Cardiac muscle cell (in vitro differentiated cells and primary cell): ENCODE measurements at places on chromosomes 4 and X.
A peak's percentile ranks its signal among the peaks of the same experiment; 100 is the strongest.

- DNase-seq, result no peak
These were observed 282.6 kb upstream of the PPARGC1A start for GRCh38 chr4:24172406-24172805.

DNA sequence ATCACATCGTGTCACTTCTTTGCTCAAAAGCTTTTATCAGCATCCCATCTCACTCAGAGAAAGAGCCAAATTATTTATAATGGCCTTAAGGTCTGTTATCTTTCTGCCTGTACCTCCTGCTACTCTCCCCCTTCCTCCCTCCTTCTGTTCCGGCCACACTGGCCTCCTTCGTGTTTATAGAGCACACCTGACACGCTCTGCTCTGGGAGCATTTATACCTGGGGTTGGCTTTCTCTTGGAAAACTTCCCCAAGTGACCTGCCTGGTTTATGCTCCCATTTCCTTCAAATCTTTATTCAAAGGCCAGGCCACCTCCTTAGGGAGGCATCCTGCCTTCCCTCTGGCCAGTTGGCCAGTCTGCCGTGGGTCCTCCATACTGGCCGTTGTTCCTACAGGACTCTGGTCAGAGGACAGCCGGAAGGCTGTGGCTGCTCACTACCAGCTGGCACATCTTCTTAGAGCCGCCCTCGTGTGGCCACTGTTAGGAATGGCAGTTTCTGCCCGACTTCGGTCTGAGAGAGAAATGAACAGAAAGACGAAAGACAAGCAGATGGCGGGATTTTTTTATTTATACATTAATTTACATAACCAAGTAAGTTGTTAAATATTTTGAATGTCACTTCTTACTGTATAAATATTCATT, 80.2 kb upstream of the CBLL2 start:
- DNase-seq, result peak; percentile 79

DNA sequence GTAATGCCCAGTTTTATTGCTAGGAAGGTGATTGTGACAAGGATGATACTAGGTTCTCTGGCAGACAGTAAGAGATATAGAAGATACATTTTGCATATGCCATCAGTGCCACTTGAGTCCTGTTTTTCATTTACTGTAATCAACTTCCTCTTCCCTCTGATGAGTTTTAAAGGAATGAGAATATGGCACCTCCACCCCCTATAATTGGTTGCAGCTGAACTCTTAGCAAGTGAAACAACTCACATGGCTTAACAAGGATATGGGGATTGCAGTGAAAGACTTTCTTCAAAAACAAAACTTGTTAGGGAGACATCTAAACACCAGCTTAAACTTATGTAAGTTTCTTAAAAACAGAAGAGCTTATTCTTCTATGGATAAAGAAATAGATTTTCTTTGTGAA, 90.0 kb downstream of the AREG start:
- DNase-seq, result no peak

DNA sequence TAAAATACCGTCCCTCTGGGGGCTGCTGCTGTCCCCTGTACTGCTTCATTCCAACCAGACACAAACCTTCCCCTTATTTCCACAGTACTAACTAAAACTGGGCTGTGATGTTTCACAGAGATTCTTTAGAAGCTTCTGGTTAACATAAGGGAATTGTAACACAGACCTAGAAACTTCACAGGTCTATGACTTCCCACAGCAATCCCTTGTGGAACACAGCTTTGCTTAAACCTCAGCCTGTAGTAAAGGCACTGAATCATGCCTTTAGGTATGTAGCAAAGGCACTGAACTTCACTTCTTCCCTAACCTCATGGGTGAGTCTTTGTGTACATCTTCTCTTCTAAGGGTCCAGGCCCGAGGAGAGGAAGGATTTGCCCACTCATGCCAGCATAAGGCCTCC, 49.4 kb downstream of the SPINK2 start:
- no peak for DNase-seq

- DNase-seq, result no peak
These were observed 27.0 kb downstream of the BLOC1S4 start for GRCh38 chr4:6742989-6743388.

DNA sequence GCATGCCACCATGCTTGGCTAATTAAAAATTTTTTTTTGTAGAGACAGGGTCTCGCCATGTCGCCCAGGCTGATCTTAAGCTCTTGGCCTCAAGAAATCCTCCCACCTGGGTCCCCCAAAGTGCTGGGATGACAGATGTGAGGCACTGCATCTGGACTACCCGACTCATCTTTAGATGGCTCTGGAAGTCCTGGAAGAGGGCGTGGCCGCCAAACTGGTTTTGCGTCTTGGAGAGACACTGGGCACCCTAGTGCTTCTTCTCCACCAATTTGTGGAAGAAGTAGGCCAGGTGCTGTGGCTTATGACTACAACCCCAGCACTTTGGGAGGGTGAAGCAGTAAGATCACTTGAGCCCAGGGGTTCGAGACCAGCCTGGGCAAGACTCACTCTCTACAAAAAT, 47.6 kb downstream of the HOPX start:
- DNase-seq, result no peak

GRCh38 chr4:186942758-186943377, 219.2 kb upstream of the FAT1 start:
- peak; percentile 70 for DNase-seq

GRCh38 chr4:83071116-83071515, 36.1 kb downstream of the COPS4 start:
- DNase-seq, result no peak

DNA sequence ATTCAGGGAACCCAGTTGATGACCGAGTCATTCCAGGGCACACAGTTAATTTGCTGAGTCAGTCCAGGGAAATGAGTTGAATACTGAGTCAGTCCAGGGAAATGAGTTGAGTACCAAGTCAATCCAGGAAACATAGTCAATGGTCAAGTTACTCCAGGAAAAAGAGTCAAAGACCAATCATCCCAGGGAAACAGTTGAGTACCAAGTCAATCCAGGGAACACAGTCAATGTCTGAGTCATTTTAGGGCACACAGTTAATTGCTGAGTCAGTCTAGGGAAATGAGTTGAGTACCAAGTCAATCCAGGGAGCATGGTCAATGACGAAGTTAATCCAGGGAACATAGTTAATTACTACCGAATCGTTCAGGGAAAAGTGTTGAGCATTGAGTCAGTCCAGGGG, 754.4 kb downstream of the NLGN4X start:
- no peak for DNase-seq

DNA sequence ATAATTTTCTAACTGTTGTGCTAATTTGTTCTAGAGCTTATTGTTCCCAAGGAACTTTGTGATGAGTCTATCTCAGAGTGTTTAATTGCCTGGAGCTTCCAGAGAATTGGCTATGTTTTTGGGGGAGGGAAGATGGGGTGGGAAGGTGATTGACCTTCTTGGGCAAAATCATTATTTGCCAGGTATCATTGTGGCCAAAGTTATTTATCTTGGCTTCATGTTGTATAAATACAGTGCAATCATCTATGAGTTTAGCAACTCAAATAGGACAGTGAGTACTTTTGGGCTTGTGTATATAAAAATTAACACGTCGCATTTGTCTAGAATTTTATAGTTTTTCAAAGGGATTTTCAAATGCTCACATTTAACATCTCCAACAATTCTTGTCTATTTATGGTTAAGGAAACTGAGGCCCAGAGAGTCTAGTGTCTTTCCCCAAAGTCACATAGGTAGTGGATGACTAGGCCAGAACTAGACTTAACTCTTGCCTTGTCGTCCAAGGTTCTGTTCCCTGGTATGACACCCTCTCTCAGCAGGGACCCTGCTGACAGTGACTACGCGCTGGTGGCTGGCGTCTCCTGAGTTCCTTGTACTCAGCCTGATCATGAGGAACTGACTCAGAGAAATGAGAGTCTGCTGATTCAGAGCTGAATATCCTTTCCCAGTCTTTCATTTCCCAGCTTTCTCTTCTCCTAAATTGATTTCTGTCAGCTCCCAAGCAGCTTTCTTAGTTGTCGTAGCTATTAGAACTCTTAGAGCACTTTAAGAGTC, 27.7 kb downstream of the FNIP2 start:
- DNase-seq, result no peak

GRCh38 chr4:26368685-26369084, 47.9 kb downstream of the RBPJ start:
- DNase-seq, result no peak

DNA sequence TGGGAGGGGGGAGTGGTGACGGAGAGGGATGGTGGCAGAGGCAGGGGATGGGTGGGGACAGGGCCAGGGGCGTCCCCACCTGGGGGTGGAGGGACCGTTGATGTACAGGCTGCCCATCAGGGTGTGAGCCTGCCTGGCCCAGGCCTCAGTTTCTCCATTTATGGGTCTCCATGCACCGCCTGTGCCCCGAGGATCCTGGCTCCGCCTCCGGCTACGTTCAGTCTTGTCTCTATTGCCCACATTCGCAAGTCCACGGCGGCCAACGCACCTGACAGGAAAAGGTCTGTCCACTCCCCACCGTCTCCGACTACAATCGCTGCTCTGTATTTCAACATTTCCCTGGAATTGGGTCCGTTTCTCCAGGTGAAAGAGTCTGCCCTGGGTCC, 96.3 kb upstream of the NKX1-1 start:
- DNase-seq, result no peak

DNA sequence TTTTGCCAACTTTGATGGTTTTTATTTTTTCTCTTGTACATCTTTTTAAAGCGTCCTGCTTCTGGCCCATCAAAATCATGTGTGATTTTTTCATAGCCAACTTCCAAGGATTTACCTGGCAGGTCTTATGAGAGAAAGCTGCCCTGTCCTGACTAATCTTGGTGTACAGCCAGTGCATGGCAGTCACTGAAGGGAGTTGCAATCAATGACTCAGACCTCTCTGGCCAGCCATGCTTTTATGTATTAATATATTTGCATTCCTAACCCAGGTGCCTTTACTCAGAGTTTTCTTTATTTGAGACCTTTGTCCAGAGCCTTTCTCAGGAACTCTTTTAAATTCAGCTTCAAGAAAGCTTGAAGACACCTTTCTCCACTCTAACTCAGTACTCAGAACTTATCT, 691.5 kb upstream of the HTR2C start:
- peak; percentile 3 for DNase-seq

DNA sequence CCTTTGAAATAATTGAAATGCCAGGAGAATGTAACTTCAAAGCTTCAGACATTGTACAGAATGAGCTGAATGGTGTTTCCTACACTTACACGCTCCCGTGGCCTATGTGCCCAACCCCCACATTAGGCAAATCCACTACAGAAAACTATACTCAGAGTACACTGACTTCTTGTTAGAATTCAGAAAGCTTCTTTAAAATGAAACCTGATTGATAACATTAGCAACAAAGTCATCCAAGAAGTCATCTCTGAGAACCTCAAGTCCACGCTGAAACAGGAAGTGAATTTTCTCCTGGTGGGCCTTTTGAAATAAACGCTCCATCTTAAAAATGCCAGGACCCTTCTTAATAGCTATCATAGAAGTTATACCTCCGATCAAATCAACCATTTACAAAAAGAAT, 136.3 kb downstream of the TSPAN5 start:
- DNase-seq, result peak; percentile 18

- DNase-seq, result no peak
These were observed 77.2 kb upstream of the BOD1L1 start for GRCh38 chr4:13704761-13705160.

DNA sequence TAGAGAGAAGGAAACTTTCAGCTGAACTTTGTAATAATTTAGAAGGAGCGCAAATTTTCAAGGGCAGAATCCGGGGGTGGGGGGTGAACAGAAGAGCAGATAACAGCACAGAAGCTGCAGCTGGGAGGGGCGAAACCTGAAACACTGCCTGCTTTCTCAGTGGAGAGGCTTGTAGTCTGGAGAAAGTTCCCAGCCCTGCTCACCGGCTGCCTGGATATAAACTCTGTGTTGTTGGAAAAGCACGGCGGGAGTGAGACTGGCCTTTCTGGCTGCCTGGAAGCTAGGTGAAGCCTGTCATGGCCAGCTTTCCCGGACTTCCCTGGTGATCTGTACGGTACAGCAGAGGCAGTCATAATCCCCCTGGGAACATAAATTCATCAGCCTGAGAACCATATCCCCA, 1352.1 kb upstream of the DIAPH2 start:
- no peak for DNase-seq

- DNase-seq, result peak; percentile 80
These were observed 249.2 kb upstream of the RPS6KA3 start for GRCh38 chrX:20515841-20516461.

DNA sequence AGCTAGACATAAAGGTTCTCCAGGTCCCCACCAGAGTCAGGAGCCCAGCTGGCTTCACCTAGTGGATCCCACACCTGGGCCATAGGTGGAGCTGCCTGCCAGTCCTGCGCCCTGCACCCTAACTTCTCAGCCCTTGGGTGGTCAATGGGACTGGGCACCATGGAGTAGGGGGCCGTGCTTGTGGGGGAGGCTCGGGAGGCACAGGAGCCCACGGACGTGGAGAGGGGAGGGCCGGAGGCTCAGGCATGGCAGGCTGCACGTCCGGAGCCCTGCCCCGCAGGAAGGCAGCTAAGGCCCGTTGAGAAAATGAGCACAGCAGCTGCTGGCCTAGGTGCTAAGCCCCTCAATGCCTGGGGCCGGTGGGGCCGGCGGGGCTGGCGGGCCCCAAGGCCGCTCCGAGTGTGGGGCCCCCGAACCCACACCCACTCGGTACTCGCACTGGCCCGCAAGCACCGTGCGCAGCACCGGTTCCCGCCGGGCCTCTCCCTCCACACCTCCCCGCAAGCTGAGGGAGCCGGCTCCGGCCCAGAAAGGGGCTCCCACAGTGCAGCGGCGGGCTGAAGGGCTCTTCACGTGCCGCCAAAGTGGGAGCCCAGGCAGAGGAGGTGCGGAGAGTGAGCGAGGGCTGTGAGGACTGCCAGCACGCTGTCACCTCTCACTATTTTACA, 291.1 kb downstream of the KLHL4 start:
- no peak for DNase-seq

- no peak for DNase-seq
These were observed 205.4 kb downstream of the CFAP299 start for GRCh38 chr4:80540785-80541469.

GRCh38 chrX:72238183-72238582, 644 bp downstream of the ERCC6L start:
- no peak for DNase-seq

- no peak for DNase-seq
These were observed 36.6 kb downstream of the RASSF6 start for GRCh38 chr4:73583666-73584065.

DNA sequence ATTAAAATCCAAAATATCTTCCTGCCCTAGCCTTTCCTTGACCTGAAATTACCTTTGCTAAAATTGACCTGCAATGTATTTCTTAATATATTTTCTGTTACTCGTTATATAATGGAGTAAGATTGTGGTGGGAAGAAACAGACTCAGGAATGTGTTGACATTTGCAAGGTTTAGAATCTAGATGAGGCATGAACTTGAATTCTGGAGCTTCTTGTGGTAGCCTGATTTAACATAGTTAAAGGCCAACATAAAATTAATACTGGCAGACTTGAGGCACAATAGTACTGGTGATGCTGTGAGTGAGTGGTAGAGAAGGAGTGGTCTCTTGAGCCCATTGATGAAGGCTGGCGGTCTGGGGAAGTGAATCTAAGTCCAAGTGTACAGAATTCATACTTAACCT, 197.9 kb upstream of the SPRY1 start:
- DNase-seq, result no peak
